ENCODE measurements at places on chromosomes 6 and 20.
A peak's percentile ranks its signal among the peaks of the same experiment; 100 is the strongest.

DNA sequence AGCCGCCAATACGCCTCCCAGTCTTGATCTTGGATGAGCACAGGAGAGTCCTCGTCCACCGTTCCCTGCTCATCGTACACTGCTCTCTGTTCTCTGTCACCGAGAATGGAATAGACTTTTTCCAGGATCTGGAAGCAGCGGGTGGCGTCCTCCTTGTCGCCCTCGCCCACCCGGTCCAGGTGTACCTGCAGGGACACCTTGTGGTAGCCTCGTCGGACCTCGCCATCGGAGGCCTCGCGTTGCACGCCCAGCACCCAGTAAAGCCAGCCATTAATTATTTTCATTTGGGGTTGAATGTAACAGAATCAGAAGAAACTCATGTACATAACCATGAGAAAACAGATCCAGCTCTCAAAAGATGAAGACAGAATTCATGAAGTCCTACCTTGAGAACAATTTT, 59.9 kb downstream of the JAG1 start:
- no peak for DNase-seq

DNA sequence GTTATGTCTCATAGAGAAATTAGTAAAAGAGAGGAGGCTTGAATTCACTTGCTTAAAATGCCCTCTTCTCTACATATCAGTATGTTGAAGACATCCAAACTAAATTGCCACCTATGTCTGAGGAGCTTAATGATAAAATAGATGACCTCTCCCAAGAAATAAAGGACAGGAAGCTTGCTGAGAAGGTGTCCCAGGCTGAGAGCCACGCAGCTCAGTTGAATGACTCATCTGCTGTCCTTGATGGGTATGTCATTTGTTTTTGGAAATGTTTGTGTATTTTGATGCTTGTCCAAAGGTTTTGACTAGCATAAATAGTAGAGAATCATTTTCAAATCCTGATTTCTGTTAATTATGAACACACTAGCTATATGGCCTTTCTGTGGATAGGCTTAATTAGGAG, 307.7 kb downstream of the ARHGAP18 start:
- DNase-seq: no peak

DNA sequence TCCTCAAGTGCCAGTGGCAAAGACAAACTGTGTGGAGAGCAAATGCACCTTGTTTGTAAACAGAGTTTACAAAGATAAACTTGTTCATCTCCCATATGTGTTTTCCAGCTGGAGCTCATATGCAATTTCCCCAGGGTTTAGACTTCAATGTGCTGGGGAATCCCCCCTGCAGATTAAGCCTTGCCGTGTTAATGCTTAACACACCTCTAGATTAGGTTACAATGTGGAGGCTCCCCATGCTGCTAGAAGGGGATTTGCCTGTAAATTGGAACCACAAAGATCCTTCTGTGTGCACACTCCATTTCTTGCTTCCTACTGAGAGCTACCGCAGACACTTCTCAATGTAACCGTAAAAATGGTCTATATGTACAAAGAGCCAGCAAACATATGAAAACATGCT, 263.1 kb downstream of the TBX18 start:
- no peak for DNase-seq

DNA sequence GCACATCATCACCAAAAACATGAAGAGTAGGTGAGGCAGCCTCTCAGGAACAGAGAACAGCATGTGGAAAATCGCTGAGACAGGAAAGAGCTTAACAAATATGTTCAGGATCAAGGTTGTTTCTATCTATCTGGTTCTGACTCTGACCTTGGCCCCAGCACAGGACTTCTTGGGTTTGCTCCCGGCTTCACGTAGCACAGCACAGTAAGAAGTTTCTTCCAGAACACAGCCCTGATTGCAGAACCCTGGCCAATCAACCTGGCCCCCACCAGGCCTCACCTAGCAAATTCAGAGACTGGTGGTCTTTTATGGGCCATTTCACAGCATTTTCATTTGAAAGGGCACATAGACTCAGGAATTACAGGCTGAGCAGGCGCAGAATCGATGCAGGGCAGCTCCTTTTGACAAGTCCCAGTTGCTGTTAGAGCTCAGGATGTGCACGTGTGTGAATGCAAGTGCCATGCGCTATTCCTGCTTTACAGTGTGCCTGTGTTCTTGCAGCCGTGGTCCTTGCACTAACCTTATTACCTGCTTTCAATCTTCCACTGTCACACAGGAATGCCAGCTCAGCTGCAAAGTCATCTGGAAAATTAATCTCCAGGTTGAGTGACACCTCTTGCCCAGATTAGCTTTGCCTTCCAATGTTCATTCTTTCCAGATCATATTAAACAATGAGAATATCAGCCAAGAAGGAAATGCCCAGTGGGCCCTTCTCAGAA, 100.5 kb upstream of the SLC2A12 start:
- DNase-seq: no peak

- peak; percentile 57 for DNase-seq
Observed at GRCh38 chr6:111992851-111993250, 61.1 kb upstream of the CCN6 start.
